ENCODE measurements at places on chromosomes 6 and 20.

GRCh38 chr20:4171538-4172116, 156.3 kb upstream of the RNF24 start:
- no peak for DNase-seq

DNA sequence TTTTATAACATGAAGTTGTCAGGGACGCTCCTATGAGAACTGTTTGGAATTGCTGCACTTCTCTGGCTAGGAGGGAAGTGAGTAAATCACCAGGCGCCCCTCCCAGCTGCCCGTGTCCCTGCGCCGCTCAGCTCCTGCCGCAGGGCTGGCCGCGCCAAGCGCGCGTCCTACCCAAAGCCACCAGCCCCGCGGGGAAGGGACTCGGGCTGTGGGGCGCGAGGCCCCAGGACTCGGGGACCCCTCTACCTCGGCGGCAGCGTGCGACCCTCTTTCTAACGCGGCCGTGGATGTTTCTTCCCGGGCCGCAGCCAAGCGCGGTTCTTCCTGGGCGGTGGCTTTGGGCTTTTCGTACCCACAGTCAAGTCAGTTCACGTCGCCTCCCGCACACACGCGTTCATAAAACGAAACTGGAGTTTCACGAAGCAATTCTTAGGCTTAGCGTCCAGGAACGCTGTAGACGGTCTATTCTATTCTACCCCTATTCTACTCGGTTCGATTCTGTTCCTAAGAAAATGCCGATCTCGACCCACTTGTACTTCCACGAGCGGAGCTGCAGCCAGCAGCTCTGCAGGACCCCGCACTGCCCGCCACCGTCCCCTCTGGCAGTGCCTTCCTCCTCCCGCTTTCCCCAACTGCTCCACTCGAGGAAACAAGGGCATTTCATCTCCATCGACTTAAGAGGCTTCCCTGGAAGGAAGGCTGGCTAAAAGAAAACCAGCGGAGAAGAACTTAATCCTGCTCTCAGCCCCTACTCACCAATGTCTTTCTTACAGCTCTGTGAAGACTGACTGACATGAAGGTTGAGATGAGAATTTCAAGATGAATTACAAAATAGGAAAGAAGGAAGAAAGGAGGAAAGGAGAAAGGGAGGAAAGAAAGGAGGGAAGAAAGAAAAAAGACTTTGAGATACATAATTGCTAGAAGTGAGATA, 15.4 kb downstream of the FOXC1 start:
- DNase-seq = peak; percentile 65

- DNase-seq = no peak
These were observed 19.1 kb upstream of the TFB1M start for GRCh38 chr6:155333414-155333813.

- DNase-seq = no peak
These were observed 26.3 kb upstream of the SLC22A3 start for GRCh38 chr6:160321729-160322505.

GRCh38 chr6:39758905-39759605, 33.1 kb upstream of the DAAM2 start:
- DNase-seq = no peak

- DNase-seq = peak; percentile 16
These were observed 10.1 kb upstream of the SNRNP48 start for GRCh38 chr6:7579851-7580250.

- no peak for DNase-seq
These were observed 697.0 kb upstream of the POU3F2 start for GRCh38 chr6:98137391-98137790.

- DNase-seq = no peak
These were observed 36.5 kb upstream of the PHACTR3 start for GRCh38 chr20:59567585-59568508.

GRCh38 chr20:24588047-24588635, 118.7 kb downstream of the SYNDIG1 start:
- no peak for DNase-seq

DNA sequence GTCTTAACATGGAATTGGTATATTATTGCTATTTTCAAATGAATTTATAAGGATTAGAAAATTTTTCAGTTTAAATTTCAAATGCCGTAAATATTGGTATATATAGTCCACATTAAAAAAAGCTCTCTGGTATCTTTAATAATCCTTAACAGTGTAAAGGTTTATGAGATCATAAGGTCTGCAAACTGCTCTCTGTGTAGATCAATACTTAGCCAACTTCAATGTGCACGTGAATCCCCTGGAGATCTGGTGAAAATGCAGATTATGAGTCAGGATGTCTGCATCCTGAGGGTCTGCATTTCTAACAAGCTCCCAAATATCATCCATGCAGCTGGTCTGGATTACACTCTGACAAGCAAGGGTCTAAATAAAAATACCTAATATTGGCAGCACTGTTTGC, 43.5 kb downstream of the LAMA4 start:
- DNase-seq = no peak

- peak; percentile 16 for DNase-seq
These were observed 9.3 kb upstream of the MAK start for GRCh38 chr6:10847684-10848083.

- DNase-seq = no peak
These were observed 35.3 kb downstream of the ELOVL2 start for GRCh38 chr6:11008821-11009220.

DNA sequence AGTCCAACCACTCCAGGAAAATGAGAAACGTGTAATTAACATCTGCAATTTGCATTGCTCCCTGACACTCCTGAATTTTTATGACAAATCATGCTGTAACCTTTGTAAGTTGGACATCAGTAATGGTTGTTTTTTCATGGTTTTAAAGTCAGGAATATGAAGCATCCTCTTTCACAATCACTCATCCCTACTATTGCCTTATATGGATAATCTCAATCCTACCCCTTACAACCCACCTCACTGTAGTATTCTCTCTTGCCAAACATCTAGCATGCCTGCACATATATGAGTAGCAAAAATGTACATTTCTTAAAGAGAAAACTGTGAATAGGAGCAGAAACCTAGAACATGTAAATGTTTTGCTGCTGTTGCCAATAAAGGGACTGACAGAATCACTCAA, 729.5 kb downstream of the KIF16B start:
- DNase-seq = no peak

GRCh38 chr6:12984776-12985175, 268.2 kb downstream of the PHACTR1 start:
- DNase-seq = no peak

GRCh38 chr6:87817183-87817582, 115.2 kb upstream of the AKIRIN2 start:
- no peak for DNase-seq

GRCh38 chr6:134309983-134310605, 7.8 kb downstream of the SGK1 start:
- DNase-seq = no peak

- peak; percentile 59 for DNase-seq
These were observed 2.7 kb downstream of the BMP2 start for GRCh38 chr20:6769903-6770785.

DNA sequence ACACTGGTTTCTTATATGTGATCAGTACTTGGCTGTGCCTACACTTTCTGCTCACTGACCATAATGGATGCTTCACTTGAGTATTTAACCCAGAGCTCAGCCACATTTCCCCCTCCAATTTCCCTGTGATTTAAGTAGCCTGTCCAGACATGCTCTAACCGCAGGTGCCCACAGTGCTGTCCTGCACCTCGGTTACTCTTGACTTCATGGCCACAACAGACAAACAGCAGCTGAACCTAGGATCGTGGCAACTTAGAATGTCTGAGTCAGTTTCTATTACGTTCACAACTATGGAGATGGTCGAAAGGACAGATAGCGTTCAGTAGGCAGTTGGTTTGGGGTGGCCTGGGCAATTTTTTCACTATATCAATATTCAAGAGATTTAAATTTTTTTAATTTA, 306.9 kb upstream of the SGK1 start:
- peak; percentile 21 for DNase-seq

DNA sequence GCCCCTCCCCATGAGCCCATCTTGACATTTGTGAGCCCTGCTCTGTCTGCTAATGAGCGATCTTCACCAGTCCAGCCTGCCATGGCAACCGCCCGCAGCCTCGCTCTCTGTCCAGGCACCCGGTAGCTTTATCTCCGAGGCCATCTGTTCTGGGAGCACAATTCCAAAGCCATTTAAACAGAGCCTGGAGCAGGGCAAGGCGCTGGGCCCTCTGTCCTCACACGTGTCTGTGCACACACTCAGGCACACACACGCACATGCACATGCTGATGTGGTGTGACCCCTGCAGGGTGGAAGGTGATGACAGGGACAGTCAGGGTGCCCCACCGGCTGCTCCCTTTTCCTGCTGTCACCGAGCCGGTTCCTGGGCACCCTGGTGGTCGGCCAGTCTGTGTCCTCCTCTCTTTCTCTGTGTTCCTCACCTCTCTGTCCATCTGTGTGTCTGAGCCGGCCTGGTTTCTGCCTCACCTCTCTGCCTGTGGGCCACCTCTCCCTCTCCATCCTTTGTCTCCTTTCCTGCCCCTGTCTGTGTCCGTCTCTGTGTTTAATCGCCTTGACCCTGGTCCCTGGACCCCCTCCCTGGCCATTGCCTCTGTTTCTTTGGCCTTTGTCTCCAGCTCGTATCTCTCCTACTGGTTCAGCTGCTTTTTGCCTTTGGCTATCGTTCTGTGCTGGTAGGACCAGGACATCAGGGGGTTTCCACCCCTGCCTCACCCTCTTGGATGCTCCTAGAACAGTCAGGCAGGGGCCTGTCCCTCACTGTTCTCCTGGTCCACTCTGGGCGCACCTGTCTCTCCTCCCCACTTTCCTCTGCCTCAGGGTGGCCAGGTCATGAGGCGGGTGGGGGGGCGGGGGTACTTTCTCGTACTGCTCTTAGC, 8.8 kb upstream of the MYT1 start:
- DNase-seq = no peak

GRCh38 chr20:42862446-42862845, 327.3 kb downstream of the PTPRT start:
- DNase-seq = no peak

DNA sequence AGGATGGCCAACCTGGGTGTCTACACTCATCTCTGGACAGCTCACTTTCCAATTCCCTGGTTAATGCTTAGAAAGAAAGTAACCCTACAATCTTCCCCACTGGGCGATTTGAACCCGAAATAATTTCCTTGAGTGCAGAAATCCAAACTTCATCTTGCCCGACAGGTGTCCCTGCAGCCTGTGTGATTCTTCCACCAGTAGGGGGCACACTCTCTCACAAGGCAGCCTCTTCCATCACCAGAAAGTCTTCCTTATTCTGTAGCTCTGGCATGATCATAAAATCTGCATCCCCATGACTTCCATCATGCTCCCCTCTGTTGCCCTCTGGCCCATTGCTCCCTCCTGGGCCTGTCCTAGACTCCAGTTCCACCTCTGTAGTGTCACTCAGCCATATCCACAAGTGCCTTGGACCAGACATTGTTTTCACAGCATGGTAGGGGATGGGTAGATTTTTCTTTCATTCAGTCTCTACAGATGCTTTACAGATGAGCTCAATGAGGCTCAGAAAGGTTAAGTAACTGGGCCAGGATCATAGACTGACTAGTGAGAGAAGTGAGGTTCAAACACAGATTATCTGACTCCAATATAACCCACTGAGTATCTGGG, 170.4 kb upstream of the SPTLC3 start:
- no peak for DNase-seq

GRCh38 chr6:168107191-168107983, 28.4 kb upstream of the FRMD1 start:
- DNase-seq = no peak

GRCh38 chr6:2674857-2675256, 75.9 kb downstream of the MYLK4 start:
- no peak for DNase-seq

DNA sequence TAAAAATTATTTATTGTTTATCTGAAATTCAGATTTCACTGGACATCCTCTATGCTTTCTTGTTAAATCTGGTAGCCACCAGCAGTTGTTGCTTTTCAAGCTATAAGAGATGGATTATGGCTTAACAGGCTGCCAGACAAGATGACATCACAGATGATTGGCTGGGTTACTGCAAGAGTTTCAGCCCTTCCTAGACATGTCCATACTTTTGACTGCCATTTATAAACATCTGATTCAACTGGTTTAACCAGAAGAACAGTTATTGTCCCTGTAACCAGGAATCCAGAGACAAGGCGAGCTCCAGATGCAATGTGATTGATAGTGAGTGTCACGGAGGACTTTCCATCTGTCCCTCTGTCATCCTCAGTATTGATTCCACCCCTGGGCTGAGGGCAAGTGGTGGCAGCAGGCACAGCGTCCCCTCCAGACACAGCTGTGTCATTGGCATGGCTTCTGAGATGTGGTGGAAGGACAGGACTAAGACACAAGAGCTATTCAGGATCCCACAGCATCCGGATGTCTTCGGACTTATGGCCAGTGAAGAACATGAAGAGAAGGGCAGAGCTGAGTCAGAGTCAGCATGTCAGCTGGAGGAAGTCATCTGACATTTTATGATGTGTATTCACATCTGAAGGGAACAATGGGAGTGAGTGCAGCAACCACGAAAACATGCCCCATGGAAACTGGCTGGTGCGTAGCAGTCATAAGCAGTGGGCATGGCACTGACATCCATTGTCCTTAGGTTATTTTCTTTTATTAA, 284.5 kb upstream of the CDYL start:
- DNase-seq = peak; percentile 96

GRCh38 chr20:45508068-45508886, 7.1 kb downstream of the SPINT3 start:
- DNase-seq = peak; percentile 21

- DNase-seq = peak; percentile 80
These were observed 76.8 kb upstream of the DUSP22 start for GRCh38 chr6:215335-216034.

DNA sequence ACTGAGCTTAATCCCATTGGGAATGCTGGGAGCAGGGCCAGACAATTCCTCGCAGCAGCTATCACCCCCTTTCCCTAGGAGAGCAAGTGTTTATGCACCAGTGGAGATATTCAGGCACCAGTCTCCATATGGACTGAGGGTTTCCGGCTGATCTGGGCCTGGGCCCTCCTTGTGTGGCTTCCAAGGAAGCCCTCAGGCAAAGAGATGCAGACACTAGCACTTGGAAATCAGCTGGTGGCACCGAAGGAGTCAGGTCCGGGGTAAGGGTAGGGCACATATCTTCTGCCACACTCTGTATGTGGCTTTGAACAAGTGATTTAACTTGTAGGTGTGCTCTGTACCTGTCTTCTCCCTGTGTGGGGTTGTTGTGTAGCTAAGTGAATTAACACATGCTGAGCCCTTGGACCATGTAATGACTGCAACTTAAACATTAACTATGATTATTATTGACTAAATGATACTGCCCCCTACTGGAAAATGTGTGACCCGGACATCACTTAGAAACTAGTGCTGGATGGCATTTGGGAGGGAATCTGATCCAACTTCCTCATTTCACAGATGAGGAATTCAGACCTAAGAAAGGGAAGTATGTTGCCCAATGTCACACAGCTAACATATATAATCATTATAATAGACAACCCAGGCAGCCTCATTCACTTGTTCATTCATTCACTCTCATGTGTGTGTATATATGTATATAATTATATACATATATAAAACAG, 19.3 kb upstream of the WFDC2 start:
- peak; percentile 62 for DNase-seq

GRCh38 chr6:152575161-152575560, 62.0 kb downstream of the SYNE1 start:
- DNase-seq = no peak

DNA sequence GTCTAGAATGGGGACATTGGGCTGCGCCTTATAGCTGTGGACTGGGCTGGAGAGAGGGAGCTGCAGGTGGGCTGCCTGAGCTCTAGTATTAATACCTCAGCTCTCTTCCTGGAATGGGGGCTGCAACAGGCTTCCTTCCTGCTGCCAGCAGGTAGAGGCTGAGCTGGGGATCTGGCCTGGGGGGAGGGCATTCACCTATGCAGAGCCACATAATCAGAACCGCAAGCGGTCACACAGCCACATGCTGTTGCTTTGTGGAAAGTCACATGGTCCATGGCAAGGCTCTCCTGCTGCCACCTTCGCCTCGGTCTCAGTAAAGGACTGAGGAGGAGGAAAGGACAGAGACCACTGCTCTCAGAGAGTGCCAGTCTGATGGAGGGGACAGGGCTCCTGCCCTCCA, 35.7 kb downstream of the ITPR3 start:
- no peak for DNase-seq

All from epithelial cell of esophagus (primary cell).